ENCODE measurements at places on chromosomes 3 and 15.

- DNase-seq, result no peak
These were observed 13.4 kb downstream of the TMEM202 start for GRCh38 chr15:72411544-72411943.

GRCh38 chr3:127037971-127038446, 55.1 kb downstream of the PLXNA1 start:
- DNase-seq, result no peak

DNA sequence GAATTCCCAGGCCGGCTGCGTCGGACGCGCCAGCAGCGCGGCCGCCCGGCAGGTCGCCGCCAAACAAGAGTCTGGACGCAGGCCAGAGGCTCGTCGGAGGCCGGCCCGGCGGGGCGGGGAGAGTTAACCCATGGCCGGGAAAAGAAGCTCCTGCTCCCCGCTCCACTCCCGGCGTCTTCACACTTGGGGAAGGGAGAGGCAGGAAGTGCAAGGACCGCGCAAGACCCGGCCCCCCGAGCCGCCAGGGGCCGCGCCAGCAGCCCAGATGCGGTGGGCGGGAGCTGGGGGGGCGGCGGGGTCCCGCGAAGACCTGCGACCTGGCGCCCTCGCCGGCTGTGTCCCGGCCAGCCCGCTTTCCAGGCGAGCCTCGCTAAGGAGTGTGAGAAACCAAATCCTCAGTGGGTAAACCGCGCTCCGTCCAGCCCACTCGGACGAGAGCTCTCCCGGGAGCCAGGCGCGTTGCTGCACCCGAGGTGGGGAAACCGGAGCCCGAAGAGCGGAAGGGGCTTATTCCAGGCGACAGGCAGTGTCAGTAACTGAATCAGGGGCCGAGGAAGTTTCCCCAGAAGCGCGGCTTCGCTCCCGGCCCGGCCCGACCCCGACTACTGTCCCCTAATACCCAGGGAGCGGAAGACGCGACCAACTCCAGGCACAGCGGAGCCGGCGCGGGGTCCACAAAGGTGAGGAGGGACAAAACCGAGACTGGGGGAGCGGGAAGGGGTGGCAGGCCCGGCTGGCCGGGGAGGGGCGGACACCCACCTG, 721 bp downstream of the ADAMTS7 start:
- peak; percentile 83 for DNase-seq

- DNase-seq, result no peak
These were observed 81.7 kb downstream of the TAMM41 start for GRCh38 chr3:11764931-11765363.

GRCh38 chr15:80811781-80812315, 32.7 kb downstream of the CEMIP start:
- DNase-seq, result no peak

- DNase-seq, result no peak
These were observed 119.4 kb downstream of the SUCLG2 start for GRCh38 chr3:67535006-67535405.

GRCh38 chr3:87414271-87414670, 137.9 kb upstream of the POU1F1 start:
- DNase-seq, result no peak

GRCh38 chr3:111895071-111895470, 36.0 kb downstream of the PHLDB2 start:
- peak; percentile 48 for DNase-seq

- no peak for DNase-seq
These were observed 101.3 kb upstream of the CMC1 start for GRCh38 chr3:28139967-28140634.

Measured in eye (tissue), 1 donor.